ENCODE measurements at places on chromosomes 7 and 10.
A peak's percentile ranks its signal among the peaks of the same experiment; 100 is the strongest.

DNA sequence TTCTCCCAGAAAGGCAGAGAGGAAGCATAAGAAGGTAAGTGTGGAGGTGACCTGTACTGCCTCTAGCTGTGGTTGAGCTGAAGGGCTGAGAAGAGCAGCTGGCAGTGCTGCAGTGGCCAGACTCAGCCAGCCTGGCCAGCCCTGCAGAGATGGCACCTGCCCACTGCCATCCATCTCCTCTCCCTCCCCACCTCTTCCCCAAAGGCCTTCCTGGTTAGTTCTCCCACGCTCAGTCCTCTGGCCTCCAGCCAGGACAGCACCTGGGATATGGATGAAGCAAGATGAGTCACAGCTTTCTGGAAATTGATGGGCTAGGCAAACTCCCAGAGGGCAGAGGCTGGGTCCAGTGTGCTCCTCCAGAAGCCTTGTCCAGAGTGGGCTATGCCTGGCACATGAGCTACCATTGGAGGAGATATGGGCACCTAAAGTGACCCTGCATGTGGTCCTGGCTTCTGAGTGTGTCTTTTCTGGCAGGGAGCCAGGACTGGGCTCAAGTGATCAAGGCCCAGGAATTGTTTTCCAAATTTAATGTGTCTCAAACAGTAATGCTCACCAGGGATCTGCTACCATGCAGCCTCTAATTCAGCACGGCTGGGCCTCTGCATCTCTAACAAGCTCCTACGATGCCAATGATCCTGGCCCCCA lies 81.0 kb upstream of the CACUL1 start:
- no peak for DNase-seq

GRCh38 chr10:9211228-9211627 lies 1156.7 kb downstream of the GATA3 start:
- DNase-seq: peak; percentile 20

DNA sequence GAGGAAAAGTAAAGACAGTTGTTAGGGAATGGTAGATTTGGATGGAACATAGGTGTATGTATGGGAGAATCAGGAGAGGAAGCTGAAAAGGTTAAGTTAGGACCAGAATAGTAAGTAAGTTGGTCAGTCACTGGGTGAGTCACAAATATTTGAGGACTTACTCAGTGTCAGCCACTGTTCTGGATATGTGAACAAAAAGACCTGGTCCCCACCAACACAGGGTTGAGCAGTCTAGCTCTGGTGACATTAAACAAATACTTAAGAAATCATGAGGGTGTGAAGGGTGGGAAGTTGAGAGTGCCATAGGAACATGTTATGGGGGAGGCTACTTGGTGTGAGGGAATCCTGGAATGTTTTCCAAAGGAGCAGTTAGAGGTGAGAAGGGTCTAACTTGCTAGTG lies 246.9 kb downstream of the PTEN start:
- peak; percentile 47 for DNase-seq

GRCh38 chr7:22845221-22845834 lies 22.7 kb upstream of the TOMM7 start:
- DNase-seq: no peak

DNA sequence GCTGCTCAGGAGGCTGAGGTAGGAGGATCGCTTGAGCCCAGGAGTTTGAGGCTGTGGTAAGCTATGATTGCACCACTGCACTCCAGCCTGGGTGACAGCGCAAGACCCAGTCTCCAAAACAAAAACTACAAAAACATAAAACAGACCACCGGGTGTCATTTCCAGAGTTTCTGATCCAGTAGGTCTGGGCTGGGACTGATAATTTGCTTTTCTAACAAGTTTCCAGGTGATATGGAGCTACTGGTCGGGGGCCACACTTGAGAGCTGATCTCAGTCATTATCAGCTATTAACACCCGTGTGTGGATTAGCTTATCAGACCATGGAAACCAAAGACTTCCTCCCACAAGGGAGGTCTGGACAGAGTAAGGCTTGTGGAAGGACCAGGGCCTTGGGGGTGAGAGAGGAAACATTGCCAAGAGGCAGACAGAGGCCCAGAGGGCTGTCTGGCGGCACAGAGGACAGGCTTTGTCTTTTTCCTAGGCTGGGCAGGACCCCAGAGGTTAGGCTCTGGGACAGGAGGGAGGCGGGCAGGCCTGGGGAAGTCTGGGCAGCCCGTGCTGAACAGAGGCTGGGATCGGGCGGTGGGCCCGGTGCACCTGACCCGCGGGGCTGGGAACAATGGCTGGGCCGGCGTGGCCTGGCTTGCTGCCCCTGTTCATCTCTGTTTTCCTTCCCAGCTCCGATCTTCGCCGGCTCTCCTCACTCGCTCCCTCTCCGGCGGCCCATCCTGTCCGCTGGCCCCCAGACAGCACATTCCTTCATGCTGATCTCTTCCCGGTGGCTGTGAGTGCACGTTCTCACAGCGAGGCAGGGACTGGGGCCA lies 25.2 kb downstream of the TMEM270 start:
- peak; percentile 67 for DNase-seq

DNA sequence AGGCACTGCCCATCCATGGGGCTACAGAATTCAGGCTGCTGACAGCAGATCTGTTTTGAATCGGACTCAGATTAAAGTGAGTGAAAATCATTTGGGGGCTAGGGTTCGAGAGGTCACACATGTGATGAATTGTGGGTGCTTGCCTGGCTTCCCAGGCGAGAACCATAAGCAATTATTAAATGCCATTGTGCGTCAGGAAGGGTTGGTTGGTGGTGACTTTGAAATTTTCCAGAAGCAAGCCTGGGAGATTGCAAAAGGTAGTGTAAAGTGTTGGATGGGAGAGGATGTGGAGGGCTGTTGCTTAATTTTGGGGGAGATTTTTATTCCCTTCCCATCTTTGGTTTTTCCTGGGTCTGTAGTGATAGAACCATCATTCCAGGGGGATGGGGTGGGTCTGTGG lies 34.6 kb downstream of the LRMDA start:
- no peak for DNase-seq

DNA sequence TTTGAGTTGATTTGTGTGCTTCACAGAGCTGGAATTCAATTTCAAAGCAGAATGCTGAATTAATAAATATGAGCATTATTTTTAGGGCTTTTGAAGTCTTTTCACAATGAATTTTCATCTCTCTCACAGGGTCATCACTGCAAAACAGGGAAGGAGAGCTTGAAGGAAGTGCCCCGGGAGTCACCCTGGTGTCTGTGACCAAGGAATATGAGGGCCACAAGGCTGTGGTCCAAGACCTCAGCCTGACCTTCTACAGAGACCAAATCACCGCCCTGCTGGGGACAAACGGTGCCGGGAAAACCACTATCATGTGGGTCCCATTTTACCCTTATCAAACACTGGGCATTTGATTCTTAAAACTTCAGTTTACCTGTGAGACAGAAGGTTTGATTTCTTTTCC lies 217.7 kb downstream of the ABCA13 start:
- no peak for DNase-seq

DNA sequence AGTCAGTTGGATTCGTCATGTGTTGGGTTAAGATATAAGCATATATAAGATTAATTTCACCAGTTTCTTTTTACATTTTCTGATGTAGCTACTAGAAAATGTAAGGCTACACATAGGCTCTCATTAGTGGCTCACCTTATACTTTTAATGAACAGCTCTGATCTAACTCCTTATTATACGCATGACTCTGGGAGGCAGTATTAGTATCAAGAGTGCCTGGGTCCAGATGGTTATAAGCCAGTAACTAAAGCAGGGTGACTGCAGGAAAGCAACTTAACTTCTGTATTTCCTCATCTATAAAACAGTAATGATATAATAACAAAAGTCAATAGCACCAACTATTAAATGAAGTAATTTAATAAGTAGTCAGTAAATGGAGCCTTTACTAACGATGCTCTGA lies 1.4 kb upstream of the ELMO1 start:
- no peak for DNase-seq

DNA sequence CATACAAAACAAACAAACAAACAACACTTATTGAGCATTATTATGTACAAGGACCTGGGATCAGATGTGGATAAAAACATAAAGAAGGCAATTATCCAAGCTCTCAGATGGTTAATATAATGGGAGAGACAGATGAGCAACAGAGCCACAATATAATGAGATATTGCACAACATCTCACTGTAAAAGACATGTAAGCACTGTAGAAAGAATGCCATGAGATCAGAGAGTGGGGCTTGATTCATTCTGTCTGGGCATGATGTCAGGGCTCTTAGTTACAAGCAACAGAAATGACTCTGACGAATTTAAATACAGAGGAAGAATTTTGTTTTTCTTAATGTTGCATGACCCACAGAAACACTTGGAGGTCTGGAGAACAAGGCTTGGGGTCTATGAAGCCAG lies 164.7 kb upstream of the PLXDC2 start:
- peak; percentile 68 for DNase-seq

GRCh38 chr7:55157764-55158105 lies 138.9 kb downstream of the EGFR start:
- no peak for DNase-seq

DNA sequence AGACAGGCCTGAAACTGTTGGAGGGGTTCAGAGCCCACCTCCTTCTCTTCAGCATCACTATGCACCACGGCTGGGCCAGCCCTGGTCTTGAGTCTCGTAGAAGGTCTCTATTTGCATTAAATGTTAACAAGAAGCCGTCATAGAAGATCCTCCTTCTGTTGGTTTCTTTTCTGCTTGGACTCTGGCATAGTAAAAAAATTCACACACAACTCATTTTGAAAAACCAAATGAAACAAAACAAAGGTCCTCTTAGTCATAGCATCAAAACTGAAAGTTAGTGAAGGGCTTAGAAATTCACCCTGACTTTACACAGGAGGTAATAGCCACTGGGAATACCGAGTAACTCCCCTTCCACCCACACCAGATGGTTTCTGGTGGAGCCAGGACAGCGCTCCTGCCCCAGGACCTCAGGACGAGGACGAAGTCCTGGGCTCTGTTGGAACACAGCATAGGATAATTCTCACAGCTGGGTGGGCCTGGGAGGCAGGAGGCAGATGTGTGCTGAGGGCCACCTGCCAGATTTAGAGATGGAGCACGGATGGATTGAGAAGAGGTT lies 248.4 kb upstream of the KLF6 start:
- no peak for DNase-seq

GRCh38 chr10:133110133-133110532 lies 22.4 kb downstream of the ADGRA1 start:
- DNase-seq: no peak

DNA sequence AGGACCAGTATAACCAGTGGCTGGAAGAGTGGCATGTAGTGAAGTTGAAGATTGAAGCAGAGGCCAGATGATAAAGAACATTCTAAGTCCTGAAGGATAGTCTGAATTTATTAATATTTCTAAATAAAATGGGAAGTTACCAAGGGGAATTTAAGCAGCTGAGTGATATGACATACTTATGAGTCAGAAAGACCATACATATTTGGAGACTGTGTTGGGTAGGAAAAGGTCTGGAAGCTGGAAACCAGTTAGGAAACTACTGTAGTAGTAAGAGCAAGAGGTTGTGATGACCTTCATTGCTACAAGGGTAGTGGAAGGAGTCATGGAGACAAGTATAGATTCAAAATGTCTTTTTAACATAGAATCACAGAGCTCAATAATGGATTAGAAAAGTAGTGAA lies 752.3 kb downstream of the SUGCT start:
- DNase-seq: peak; percentile 10

GRCh38 chr7:33700001-33700899 lies 205.1 kb upstream of the BMPER start:
- DNase-seq: no peak

GRCh38 chr10:108598831-108599230 lies 1324.5 kb downstream of the XPNPEP1 start:
- no peak for DNase-seq

- DNase-seq: no peak
Observed at GRCh38 chr7:32216759-32217158, 146.6 kb upstream of the PDE1C start.

GRCh38 chr10:93123766-93124165 lies 50.1 kb downstream of the CYP26A1 start:
- no peak for DNase-seq

DNA sequence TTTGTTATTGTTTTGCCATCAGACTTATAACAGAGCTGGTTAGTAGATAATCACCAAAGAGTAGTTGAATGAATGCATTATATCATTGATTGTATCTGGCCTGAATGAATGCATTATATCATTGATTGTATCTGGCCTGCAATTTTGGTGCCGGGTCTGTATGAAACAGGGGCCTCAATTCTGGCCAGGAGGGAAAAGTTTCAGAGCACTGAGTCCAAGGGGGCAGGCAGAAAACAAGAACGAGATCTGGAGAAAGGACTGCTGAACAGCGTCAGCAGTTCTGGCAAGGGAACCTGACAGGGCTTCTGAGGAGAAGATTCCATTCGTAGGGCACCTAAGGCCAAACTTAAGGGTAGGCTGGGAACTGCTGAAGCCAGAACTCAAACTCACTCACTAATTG lies 128.0 kb downstream of the SEMA3C start:
- no peak for DNase-seq

DNA sequence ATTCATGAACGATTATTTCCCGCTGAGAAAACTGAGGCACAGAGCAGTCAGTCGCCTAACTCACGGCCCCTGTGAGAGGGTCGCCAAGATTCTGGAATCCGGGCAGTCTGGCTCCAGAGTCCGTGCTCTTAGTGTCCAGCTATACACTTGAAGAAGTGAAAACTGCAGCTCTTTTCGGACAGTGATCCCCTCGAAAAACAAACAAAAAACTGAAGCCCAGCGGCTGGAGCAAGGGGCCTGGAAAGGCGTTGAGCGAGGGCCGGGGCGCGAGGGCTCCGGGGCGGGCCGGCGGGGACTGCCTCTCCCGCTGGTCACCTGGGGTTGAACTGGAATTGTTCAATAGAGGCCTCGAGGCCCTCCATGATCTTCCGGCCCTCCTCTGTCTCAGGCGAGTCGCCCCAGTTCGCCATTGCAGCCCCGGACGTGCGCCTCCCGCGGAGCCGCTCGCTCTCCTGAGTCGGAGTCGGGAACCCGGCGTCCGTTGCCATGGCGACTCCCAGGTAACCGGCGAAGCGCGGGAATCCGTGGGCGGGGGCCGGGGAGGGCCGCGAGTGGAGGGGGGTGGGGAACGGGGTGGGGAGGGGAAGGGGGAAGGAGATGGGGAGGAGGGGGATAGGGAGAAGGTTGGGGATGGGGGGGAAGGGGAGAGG lies 881 bp downstream of the C10orf67 start:
- peak; percentile 45 for DNase-seq

- DNase-seq: no peak
Observed at GRCh38 chr10:51932530-51932929, 233.1 kb upstream of the CSTF2T start.

GRCh38 chr7:157460721-157461120 lies 123.9 kb downstream of the DNAJB6 start:
- no peak for DNase-seq
